ENCODE measurements at places on chromosomes 11 and 22.
A peak's percentile ranks its signal among the peaks of the same experiment; 100 is the strongest.

- no peak for DNase-seq
Measured at GRCh38 chr11:126500981-126501380, 145.5 kb downstream of the ST3GAL4 start.

DNA sequence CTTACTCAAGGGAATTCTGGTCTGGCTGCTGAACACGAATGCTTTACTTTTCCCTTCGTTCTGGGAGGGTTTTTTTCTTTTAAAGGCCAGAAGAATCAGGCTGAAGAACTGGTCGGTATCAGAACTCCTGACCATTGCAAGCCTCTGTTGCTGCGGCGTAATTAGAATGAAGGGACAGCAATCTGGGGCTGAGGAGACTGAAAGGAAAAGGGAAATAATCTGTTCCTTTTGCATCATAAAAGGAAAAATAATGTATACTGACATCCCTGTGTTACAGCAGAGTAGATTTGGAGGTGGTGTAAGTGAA, 670 bp downstream of the SC5D start:
- no peak for DNase-seq

DNA sequence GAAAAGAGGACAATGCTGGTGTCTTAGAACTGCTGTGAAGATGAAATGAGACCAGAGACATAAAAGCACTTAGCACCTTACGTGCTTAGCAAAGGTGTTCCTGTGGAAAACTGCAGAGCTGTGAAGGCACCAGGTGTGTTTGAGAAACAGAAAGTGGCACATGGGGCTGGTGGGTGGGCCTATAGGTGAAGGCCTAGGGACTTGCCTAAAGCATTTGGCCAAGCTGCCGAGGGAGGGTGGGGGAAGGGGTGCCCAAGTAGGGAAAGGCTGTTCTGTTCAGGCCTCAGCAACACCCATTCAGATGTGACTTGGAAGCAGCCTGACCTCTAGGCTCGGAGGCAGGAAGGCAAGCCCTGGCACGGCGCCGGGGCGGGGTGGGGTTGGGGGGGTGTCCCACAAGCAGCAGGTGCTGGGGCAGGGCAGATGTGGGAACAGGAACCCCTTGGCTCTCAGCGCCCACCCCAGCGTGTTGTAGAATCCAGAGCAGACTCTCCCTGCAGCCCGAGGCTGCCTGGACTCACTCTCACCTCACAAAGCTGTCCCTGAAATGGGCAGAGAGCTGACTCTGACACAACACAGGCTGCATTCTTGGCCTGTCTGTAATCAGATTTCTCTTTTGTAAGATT, 366.7 kb upstream of the NARS2 start:
- no peak for DNase-seq

GRCh38 chr22:22351366-22351765, 106.8 kb downstream of the VPREB1 start:
- no peak for DNase-seq

DNA sequence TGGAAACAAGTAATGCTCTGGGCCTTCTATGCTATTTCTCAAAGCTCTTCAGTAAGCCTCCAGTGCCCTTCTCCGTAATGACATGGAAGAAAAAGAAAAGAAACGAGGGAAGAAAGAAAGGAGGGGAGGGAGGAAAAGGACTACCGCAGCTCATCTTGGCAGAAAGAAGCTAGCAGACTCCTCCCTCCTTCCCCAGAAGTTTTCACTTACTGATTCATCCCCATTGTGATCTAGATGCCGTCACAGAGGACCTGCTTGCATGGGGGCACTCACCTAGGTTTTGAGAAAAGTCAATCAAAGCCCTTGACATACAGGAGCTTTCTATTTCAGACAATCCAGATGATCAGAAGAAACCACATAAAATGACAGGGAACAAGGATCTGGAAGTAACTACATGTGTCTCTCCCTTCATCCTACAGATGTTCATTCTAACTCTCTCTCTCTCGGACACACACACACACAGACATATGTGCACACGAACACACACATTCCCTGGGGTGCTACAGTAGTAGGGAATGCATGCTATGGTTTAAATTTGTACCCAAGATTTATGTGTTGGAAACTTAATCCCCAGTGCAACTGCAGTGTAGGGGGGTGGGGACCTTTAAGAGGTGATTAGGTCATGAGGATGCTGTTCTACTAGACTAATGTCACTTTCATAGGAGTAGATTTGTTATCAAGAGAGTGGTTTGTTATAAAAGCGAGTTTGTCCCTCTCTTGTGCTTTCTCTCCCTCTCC, 37.6 kb upstream of the RCN1 start:
- no peak for DNase-seq

GRCh38 chr11:11789735-11790369, 51.9 kb upstream of the USP47 start:
- peak; percentile 49 for DNase-seq

DNA sequence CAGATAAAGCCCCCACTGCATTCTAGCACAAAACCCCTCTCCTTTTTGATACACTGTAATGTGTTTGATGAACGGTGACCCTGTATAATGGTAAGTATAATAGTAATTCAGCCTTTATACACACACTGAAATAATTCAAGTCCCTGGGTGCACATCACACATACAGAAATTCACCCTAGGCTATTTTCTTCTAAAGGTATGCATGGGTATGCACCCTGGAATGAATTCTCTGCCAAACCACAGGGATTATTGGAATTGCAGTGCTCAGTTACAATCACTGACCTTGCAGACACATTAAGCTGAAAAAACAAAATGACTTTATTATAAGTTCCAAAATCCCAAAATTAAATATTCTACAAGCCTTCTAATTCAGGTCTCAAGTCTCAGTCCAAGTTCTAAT, 245.9 kb upstream of the FAT3 start:
- DNase-seq = no peak

All from Kasumi-1 (cell line).